Stimulated activated CD8-positive, alpha-beta memory T cell treated with anti-CD3 and anti-CD28 coated beads, Interleukin-7, amount 100 ng/mL, for 1 hour (primary cell): ENCODE measurements at places on chromosomes 7 and 10.

- DNase-seq = no peak
These were observed 14.0 kb downstream of the TECPR1 start for GRCh38 chr7:98238076-98238475.

DNA sequence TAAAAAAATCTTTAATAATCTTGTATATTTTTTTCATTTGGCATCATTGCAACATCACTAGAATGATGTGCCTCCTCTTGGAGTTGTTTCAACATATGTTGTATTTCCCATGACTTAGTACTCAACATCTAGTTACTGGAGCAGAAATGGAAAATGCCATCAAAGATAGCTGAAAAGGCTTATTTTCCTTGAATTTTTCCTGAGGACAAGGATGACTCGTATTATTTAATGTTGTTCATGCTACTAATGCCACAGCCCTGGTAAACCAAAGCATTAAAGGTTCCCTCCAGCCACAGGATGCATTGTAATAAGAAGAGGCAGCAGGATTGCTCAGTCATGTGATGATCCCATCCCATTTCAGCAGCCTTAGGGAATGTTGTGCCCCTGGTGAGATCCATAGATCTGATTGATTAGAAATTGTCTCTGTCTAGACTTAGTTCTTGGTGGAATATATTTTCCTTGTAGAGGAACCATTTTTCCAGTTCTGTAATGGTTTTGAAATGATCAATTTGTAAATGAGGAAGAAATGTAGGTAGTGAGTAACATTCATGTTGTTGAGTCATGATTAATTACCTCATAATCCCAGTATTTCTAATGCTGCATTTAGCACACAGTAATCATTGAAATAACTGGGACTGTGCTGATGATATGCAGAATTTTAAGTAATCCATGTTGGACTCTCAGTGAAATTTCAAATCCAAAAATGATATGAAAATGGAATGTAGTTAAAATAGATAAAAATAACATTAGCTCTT is 91.3 kb upstream of the SMIM30 start:
- no peak for DNase-seq

- DNase-seq = no peak
These were observed 421.8 kb downstream of the ARL4A start for GRCh38 chr7:13109201-13109600.

DNA sequence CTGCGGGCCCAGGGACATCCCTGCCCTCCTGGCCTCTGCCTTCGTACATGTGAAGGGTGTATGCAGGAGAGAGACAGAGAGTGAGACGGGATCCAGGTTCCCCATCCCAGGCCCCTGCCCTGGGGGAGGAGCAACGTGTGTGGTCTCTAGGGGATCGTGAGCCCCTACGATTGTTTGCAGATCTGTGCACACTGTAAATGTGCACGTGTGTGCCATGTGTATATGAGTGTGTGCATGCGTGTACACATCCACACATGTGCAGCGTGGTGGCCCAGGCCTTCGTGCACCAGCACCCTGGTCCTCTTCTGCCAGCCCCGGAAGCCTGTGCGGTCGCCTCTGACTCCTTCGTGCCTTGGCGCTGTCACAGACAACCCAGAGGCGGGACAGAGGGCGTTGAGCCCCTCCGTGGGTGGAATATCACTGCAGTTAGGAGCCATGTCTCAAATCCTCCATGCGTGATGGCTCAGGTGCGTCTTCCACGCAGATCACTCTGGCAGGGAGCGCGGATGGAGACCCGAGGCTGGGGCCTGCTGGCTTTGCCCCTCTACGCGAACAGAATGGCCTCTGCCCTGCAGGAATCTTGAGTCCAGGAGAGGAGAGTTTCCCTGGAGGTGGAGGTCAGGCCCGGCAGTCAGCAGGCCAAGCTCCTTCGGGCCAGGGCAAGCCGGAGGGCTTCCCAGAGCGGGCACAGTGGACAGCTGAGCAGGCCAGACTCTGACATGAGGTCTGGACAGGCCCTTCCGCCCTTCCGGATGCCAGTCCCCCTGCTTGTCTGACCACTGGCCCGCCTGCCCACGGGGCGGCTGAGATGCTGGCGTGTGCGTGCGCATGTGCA is 97.5 kb downstream of the UNCX start:
- no peak for DNase-seq

DNA sequence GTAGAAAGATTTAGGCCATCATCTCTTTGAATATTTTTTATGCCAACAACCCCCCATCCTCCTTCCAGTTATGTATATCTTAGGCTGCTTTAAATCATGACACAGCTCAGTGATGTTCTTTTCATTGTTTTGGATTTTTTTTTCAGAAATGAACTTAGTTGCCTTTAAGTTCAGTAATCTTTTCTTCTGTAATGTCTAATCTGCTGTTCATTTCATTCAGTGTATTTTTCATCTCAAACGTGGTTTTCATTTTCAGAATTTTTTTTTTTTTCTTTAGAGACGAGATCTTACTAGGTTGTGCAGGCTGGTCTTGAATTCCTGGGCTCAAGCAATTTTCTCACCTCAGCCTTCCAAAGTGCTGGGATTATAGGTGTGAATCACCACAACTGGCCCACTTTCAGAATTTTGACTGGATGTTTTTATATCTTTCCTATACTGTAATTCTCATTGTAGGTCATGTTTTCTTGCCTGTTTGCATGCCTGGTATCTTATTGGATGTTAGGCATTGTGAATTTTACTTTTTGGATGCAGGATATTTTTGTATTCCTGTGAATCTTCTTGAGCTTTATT is 8.1 kb downstream of the ZNF487 start:
- no peak for DNase-seq

- no peak for DNase-seq
These were observed 3.8 kb downstream of the LDB3 start for GRCh38 chr10:86671985-86672710.

- DNase-seq = no peak
These were observed 58.9 kb downstream of the SH2D4B start for GRCh38 chr10:80596391-80597257.

DNA sequence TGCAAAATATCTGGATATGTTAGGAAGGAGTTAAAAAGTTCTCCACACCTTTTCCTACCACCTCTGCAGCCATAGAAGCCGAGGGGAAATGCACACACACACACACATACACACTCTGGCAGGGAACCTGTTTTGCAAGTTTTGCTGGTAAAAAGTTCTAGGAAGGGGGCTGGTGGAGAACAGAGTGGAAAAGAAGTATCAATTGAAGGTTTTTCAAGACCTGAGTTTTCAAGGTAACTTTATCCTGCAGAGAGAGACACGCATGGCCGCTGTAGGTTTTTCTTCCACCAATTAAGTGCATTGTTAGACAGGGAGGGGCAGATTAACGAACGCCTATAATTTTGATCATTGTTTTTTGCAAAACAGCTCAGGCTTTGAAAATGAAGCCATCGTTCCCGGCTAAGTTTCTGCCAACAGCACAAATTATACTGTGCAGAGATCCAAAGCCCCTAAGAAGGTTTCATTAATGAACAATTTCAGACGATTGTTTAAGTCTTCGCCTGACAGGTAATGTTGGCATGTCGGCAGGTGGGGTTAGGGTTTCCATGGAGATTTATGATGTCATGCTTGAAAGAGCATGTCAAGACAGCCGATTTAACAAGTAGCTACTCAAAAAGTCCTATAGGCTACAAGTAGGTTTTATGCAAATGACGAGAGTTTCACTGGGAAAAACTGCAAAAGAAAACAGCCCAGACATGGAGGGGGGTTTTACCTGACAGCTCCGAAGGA is 29.7 kb downstream of the KIAA1217 start:
- DNase-seq = no peak

DNA sequence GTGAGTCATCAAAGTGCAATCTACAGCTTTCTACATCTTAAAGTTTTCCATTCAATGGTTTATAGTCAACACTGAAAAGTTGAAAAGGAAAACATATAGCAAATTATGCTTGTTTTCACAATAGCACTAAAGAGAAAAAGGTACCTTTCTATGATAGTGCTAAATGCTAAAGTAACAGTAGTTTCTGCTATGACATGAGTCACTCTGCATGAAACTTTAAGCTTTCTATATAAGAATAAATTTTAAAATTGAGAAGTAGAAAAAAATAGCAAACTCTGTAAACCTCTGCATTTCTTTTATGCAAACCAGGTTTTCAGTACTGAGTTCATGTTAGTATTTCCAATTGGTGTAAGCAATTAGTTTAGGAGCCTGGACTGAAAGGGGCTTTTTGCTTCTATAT is 31.2 kb upstream of the TMEM168 start:
- no peak for DNase-seq

DNA sequence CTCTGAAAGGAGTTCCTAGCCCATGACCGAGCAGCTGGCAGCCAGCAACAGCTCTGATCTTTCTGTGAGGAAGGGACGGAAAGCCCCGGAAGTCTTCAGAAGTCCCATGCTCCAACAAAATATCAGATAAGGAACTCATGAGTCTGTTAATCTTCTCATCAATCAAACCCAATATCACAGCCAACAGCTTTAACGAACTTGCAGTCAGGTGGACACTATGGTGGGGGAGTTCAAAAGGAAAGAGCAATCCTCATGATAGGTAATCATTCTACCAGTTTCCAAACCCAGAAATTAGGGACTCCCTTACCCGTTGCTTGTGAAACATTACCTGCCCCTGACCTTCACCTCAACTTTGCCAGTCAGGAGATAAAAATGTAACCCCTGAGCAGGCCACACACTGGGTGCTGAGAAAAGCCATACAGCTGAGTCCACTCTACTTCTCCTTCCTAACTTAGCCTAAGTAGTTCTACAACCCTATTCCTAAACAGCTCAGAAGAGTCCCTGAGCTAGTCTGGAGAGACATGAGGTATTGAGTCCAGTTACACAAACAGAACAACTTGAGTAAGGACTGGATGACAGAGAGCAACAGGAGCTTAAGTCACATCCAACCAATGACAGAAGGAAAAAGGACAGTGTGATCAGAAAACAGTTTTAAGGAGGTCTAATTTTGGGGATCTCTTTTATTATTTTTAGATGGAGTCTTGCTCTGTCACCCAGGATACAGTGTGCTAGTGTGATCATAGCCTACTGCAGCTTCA is 2.2 kb downstream of the NDST2 start:
- no peak for DNase-seq

GRCh38 chr7:70578131-70578530 is 553.8 kb upstream of the GALNT17 start:
- no peak for DNase-seq

DNA sequence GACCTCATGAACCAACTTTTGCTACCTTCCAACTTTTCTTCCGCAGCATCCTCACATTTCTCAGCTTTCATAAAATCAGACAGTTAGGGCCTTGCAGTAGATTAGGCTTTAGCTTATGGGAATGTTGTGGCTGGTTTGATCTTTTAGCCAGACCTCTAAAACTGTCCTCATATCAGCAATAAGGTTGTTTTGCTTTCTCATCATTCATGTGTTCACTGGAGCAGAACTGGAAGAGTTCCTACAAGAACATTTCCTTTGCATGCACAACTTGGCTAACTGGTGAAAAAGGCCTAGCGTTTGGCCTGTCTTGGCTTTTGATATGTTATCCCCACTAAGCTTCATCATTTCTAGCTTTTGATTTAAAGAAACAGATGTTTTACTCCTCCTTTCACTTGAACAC is 130.0 kb upstream of the LRRTM3 start:
- no peak for DNase-seq

GRCh38 chr10:93110472-93111146 is 36.9 kb downstream of the CYP26A1 start:
- no peak for DNase-seq

DNA sequence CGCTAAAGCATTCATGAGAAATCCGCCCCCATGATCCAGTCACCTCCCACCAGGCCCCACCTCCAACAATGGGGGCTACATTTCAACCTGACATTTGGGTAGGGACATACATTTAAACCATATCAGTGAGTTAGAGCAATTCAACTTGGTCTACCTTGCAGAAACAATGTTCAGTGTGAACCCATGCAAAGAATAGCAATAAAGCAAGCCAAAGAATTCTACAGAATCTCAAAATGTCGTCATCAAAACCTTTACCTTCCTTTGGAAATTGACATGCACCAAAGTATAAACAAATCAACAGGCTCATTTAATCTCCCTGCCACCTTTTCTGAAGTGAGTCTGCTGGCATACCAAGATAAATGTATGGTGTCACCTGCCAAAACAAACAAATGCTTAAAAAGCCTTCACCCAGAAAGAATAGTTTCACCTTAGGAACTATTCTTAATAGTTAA is 68.8 kb upstream of the ABLIM1 start:
- DNase-seq = no peak

GRCh38 chr7:16929146-16929762 is 47.5 kb upstream of the AGR3 start:
- no peak for DNase-seq

DNA sequence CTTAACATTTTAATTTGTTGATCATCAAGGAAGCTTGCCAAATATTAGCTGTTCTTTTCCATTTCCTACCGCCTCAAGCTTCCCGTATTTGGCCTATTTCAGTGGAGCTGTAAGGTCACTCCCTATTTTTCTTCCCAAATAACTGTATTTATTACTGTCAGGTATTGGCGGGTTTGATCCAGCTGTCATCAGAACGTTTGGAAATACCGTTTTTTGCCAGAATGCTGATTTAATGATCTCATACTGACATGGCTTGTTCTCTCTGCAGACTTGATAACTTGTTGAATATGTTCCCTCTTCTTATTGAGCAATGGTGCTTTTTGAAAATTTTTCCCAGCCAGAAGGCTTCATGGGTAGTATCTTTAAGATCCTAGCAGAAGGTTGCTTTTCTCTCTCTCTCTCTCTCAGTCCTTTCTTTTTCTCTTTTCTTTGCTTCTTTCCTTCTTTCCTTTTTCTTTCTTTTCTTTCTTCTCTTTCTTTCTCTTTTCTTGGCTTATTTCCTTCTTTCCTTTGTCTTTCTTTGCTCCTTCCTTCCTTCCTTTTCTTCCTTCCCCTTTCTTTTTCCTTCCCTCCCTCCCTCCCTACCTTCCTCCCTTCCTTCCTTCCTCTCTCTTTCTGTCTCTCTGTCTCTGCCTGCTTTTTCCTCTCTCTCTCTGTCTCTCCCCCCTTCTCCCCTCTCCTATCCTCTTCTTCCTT is 42.1 kb downstream of the CUX1 start:
- DNase-seq = no peak

DNA sequence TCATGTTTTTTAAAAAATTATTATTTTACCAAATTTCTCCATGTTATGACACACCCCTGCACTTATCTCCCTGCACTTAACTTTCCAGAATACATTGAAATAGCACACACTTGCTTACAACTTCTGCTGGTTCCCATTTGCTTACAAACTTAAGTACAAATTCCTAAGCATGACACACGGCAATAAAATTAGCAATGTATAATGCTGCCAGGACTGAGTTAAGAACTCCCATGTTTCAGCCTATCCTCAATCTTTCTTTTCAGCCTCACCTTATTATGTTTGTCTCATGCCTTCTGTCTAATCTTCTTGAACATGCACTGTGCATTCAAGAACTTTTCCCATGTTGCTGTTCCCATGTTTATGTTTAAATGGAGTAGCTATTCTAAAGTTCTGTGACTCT is 40.8 kb downstream of the PRPS1L1 start:
- DNase-seq = no peak
